ENCODE measurements at places on chromosomes 4 and X. TPM values are rescaled to one million over a fixed set of nuclear protein-coding genes. Genes with fewer than 3 reads are reported as not detected.

ABCE1 gene
- total RNA-seq = 115 TPM

ADGRG4 gene
- 0.10 TPM for total RNA-seq

GPR119 gene
- not detected for total RNA-seq

PROM1 gene
- 39.4 TPM for total RNA-seq

SMIM43 gene
- total RNA-seq = 4.1 TPM

F11 gene
- 0.62 TPM for total RNA-seq

CXCL1 gene
- 2.1 TPM for total RNA-seq

KCTD8 gene
- 0.41 TPM for total RNA-seq

DNA sequence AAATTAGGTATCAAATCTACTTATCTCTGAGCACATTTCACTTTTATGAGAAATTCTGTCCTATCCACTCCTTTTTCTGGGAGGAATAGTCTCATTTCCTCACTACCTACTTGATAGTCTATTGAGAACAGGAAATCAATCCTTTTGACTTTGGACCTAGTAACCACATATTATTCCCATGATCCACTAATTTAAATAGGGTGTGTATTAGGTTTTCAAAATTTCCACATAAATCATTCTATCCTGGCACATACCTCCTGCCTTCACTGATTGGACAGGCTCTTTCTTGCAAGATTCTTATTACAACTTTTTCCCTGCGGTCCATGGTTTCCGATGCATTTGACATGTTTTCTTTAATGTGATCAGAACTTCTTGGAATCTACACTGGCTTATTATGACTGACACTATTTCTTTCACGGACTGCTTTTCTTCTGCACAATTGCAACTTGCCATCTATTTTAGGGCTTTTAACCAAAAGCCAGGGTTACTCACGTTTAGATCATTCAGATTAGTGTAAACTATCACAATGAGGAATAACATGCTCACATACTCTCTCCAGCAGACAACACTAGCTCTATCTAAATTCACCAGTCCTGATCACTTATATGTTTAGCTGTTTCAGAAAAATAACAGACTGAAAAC is 419.9 kb upstream of the SLIT2 start:
- peak; percentile 15 for DNase-seq

GRCh38 chrX:134365904-134366303 is 94.1 kb upstream of the HPRT1 start:
- no peak for DNase-seq

- DNase-seq = no peak
Measured at GRCh38 chrX:47191806-47192401, 1.7 kb upstream of the UBA1 start.

- DNase-seq = no peak
Measured at GRCh38 chr4:68272860-68273259, 27.4 kb upstream of the TMPRSS11B start.

DNA sequence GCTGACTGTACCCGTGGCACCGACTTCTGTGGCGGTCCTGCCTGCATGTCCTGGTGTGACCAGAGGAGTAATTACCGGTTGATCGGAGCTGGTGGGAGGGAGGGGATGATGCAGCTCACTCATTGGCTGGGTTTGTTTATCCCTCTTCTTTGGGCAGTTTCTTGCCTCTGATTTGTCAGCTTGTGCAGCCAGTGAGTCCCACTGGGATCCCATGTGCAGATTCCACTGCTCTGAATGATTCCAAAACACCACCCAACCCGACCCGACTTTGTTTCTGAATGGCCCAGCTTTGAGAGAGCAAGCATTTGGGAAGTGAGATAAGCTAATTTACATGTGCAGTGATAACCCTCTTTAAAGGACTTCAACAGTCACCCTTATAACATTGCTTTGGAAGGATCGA is 13.8 kb downstream of the FHDC1 start:
- DNase-seq = no peak

- no peak for DNase-seq
Measured at GRCh38 chrX:111262086-111262485, 8.2 kb downstream of the CAPN6 start.

DNA sequence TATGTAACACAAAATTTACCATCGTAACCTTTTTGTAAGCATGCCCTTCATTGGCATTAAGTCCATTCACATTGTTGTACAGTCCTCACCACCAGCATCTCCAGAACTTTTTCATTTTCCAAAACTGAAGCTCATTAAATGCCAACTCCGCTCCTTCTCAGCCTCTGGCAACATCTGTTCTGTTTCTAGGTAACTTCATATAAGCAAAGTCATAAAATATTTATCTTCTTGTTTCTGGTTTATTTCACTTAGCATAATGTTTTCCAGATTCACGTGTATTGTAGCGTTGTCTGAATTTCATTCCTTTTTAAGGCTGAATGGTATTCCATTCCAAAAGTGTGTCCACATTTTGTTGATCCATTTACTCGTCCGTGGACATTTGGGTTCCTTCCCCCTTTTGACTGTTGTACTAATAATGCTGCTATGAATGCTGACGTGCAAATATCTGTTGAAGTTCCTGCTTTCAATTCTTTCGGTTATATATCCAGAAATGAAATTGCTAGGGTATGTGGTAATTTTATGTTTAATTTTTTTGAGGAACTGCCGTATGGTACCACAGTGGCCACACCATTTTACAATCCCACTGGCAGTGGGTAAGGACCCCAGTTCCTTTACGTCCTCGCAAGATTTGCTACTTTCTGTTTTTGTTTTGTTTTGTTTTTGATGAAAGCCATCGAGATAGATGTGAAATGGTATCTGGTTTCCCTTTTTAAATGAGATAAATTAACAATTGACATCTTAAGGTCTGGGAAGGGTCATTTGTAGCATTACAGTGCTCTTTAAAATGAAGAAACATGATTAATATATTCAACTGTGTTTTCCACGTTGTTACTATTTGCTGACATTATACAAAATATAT is 63.4 kb downstream of the PTTG2 start:
- peak; percentile 36 for DNase-seq

DNA sequence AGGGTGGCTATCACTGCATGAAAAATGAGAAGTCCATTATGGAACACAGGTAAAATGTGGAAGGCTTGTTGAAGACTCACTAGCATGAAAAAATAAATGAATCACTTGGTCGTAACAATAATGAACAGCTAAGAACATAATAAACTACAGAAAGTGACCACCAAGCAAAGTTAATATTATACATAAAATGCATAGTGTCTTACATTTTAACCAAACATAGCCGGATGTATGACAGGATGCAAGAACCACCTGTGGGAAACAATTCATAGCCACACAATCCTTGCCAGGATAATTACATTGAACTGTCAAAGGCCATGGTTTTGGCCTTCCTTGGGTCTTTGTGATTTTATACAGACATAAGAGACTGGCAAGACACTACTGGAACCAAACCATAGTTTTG is 81.9 kb upstream of the ATXN3L start:
- no peak for DNase-seq

DNA sequence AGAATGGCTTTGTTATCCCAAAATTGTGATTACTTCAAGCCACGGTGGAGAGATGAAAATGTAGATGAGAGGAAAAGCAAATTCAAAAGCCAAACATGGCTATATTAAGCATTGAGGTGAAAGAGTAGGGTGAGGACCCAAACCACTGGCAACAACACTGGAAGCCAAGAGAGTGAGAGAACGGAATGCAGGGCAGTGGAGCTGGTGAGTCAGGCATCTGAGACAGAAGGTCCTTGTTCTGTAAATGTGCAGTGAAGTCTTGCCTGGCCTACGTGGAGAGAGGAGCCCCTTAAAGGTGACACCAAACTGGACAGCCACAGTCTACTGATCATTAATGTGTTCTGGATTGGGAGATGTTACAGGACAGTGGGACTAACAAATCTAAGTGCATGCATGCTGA is 22.8 kb upstream of the SEC24B start:
- peak; percentile 9 for DNase-seq

GRCh38 chr4:37873386-37873785 is 17.5 kb upstream of the TBC1D1 start:
- no peak for DNase-seq

DNA sequence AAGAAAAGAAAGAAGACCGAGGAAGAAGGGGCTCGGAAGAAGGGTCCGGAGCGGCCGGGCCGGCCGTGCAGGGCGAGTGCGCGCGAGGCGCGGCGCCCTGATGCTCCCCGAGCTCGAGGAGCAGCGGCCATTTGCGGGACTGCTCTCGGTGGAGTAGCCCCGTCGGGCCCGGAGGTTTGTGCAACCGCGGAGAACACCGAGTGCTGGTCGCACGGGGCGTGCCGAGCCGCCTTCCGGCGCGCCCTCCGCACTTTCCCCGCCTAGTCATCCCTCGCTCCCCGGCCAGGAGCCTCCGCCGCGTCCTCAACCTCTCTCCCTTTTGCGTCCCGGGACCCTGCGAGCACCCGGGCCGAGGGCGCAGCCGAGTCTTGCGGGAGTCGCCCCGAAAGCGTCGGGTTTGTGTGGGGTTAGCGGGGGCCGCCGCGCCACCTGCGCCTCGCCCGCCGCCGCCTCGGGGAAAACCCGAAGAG is 127.4 kb downstream of the LAS1L start:
- DNase-seq = no peak

- DNase-seq = no peak
Measured at GRCh38 chr4:24179201-24179840, 289.5 kb upstream of the PPARGC1A start.

DNA sequence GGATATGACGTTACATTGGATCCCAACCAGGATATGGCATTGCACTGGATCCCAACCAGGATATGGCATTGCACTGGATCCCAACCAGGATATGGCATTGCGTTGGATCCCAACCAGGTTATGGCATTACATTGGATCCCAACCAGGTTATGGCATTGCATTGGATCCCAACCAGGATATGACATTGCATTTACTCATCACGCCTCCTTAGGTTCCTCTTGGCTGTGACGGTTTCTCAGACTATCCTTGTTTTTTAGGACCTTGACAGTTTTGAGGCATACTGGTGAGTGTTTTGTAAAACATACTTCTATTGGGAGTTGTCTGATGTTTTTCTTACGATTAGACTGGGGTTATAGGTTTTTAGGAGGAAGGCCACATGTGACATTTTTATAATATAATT is 5.4 kb upstream of the ACSL1 start:
- DNase-seq = no peak

DNA sequence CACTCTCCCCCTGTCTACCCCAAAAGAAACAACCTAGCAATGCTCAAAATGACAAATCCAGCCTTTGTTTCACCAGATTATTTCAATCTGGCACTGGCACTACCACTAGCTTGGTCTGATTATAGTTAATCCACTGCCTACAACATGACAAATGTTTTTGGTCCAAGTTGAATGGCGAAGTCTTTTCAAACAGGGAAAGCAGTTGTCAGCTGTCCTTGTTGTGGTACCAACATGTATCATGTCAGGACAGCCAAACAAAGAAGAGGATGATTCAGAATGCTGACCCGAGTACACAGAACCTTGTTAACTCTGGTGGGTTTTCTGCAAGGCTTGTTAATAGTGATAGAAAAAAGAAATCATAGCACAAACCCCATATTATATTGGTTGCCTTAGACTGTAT is 160.8 kb upstream of the ANK2 start:
- peak; percentile 56 for DNase-seq

GRCh38 chr4:4395849-4396627 is 9.1 kb downstream of the NSG1 start:
- DNase-seq = peak; percentile 34

GRCh38 chr4:143399113-143399949 is 62.7 kb downstream of the GAB1 start:
- DNase-seq = peak; percentile 41

DNA sequence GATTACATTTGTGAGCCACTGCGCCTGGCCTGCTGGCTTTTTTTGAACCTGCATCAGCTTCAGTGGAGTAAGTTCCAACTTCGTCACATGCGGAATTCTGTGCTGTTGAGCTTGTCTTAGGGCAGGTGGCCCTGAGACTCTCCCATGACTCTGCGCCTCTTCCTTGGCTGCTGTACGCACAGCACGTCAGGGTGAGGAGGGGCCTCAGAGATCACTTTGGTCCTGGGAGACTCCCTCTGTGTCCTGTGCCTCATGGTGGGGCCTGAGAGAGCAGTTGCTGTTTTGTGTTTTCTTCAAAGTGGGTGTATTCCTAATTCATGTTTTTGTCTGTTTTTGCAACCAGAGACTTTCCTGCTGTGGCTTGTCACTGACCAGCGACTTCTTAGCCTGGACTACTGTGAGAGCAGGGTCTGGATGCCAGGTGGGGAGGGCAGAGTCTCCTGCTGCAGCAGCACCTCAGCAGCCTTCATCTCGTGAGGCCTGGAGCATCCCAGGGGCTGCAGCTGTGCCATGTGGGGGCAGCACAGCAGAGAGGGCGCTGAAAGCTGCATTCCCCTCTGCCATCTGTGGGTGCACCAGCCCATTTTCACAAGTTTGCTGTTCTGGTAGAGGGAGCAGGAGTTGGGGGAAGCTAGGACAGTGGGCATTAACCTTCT is 107.8 kb downstream of the TNIP2 start:
- no peak for DNase-seq

All from tongue (tissue), 3 donors.